Muscle of leg (tissue), 16 donors: ENCODE measurements at places on chromosomes 1 and 21.
A peak's percentile ranks its signal among the peaks of the same experiment; 100 is the strongest.

GRCh38 chr1:226466296-226466695 lies 58.4 kb upstream of the PARP1 start:
- DNase-seq = peak; percentile 42

DNA sequence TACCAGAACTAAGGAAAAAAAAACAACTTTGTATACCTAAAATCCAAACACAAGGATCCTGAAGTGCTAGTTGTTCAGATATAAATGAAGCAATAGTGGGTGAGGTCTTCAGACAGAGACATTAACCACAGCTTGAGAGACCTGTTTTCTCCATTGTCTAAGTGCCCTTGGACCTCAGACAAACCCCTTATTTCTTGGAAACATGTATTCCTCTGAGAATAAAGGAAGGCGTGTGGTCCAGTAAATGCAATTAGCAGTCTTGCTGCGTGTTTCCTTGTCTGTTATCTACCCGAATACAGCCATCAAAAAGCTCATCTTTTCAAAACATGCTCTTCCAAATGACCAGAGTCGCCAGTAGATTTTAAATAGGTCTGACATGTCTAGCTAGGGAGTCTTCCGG lies 291.1 kb upstream of the NFIA start:
- peak; percentile 55 for DNase-seq

GRCh38 chr1:116678732-116679090 lies 11.2 kb upstream of the IGSF3 start:
- DNase-seq = no peak

GRCh38 chr1:19456968-19457441 lies 28.3 kb downstream of the CAPZB start:
- DNase-seq = no peak

GRCh38 chr1:77279929-77280328 lies 1.9 kb upstream of the AK5 start:
- no peak for DNase-seq

DNA sequence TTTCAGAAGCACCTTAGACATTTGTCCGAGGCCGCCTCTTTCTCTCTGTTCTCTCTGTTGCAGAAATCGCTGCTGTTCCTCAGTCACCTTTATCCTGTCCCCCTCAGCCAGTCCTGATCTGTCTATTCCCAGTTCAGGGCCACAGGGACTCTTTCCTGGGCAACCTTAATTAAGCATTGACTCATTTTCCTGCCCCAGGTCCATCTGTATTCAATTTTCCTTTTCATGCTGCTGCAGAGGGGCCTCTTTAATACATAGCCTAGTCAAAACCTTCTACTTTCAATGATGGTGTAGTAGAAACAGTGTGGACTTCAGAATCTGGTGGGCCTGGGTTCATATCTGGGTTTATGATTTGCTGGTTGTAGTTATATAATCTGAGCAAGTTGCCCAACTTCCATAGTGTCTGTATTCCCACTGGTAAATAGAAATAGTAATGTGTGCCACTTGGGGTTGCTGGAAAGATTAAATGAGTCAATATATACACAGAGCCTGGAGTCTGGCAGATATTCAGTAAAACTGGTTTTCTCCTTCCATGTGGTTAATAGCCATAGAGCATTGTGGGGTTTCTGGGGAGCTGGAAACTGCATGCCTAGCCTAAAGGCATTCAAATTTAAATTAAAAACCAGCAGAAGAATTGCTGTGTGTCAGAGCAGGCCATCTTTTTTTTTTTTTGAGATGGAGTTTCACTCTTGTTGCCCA lies 4.5 kb downstream of the TRAF5 start:
- no peak for DNase-seq

- peak; percentile 14 for DNase-seq
These were observed 37.1 kb upstream of the EXO1 start for GRCh38 chr1:241810769-241811405.
